MG63 (cell line): ENCODE measurements at places on chromosomes 1 and 21.

- DNase-seq = no peak
Observed at GRCh38 chr1:43968348-43968948, 1.4 kb upstream of the DPH2 start.

GRCh38 chr1:183417772-183418491 is at the start of gene NMNAT2:
NMNAT2 (minus strand) TSS chr1:183418380; CDS start chr1:183418267, 113 bp downstream.
- DNase-seq = peak; percentile 23

- peak; percentile 22 for DNase-seq
Observed at GRCh38 chr21:33478935-33479678, 667 bp downstream of the TMEM50B start.

GRCh38 chr1:18972531-18972930 is 16.1 kb upstream of the IFFO2 start:
- no peak for DNase-seq

DNA sequence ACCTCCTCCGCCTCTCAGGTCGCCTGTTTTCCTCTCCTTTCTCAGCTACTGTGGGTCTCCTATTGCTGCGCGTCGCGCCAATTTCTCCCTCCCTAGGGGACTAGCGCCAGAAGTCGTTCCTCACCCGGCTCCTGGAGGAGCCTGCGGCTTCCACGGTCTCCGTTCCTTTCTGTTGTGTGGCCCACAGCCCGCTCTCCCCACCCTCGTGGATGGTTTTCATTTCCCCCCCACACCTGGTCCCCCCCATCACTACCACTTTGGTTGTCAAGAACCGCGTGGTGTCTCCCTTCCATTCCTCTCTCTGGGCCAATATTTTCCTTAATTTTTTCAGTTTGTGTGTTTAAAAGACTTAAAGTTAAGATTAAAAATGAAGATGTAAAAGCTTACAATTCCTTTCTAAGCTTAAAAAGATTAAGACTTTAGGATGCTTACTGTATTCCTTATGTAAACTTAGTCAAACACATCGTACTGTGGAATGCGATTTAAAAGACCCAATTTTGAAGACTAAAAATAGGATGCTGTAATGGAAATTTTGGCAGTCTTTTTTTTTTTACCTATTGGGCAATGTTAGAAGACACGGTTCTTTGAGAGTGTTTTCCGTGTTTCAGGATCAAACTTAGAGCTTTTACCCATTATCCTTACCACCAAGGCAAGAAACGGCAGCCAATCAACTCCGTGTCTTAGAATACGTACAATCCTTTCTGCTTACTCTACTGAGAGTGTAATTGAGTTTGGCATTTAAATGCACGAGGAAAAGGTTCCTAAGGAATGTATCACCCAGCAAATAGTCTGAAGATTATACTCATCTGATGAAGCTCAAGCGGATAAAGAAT is 773 bp downstream of the CNST start:
- no peak for DNase-seq

DNA sequence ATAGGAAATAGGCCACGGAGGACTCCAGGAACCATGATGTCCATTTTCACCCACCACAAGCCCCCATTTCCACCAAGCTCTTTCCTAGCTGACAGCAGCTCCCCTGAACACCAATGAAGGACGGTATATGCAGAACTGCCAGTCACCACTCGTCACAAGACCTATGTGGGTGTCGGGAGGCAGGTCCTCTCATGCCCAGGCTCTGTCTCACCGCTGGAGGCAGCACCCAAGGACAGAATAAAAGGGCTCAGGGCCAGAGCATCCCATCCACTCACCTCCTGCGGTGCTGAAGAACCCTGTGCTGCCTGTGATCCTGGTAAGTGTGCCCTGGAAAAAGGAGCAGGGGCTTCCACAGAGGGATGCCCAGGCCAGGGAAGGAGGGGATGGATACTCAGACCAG is at the start of gene LCE1F:
TSS of gene LCE1F (plus strand) at position 266 of the 400 bp plus-strand sequence. CDS start 1,232 bp downstream, outside the sequence.
- no peak for DNase-seq

GRCh38 chr1:80214888-80215540 is 1208.5 kb upstream of the ADGRL4 start:
- no peak for DNase-seq

- no peak for DNase-seq
Observed at GRCh38 chr1:224831501-224831900, 98.0 kb upstream of the DNAH14 start.

DNA sequence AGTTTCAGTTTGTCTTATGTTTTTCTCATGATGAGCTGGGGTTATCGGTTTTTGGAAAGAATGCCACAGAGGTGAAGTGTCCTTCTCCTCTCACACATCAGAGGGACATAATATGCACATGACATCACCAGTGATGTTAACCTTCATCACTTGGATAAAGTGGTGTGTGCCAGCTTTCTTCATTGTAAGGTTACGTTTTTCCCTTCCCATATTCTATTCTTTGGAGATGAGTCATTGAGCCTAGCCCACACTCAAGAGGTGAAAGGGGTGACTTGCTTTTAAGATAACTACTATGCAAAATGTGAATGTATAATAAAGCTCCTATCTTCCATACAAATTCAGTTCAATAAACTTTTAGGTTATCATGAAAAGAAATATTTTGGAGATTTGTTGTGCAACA is 36.7 kb upstream of the MAGI3 start:
- DNase-seq = no peak

DNA sequence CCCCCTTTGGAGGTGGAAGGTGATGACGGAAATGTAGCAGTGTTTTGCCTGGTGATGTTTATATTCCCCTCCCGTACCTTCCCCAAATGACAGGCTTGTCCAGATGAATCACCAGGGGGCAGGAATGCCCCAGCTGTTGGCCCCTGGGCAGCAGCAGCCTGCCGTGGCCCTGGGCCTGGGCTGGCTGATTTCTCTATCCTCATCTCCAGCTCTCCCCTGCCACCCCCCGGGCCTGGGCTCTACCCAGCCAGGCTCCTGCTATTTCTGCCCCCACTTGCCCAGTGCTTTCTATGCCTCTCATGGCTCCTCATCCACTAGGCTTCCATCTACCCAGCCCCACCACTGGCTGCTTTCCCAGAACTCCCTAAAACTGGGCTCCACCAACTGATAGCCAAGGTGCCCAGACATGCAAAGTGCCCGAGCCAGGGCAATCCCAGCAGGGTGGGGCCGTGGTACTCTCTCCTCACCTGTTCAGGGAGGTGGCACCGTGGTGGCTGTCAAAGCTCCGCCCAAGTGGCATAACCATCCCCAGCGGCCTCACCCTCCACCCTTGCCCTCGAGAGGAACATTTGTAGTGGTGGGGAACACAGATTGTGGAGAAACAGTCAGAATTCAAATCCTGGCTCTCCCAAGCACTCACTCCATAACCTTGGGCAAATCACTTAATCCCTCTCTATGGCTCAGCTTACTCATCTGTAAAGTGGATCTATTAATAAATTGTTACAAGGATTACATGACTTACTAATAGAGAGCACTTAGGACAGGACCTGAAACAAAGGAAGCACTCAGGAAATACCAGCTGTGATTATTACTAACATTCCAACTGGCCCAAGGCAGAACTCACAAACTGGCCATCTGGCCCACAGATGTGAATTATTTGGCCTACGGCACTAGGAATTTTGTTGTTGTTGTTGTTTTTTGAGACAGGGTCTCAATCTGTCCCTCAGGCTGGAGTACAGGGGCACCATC is 12.8 kb upstream of the ECE1 start:
- DNase-seq = peak; percentile 88

DNA sequence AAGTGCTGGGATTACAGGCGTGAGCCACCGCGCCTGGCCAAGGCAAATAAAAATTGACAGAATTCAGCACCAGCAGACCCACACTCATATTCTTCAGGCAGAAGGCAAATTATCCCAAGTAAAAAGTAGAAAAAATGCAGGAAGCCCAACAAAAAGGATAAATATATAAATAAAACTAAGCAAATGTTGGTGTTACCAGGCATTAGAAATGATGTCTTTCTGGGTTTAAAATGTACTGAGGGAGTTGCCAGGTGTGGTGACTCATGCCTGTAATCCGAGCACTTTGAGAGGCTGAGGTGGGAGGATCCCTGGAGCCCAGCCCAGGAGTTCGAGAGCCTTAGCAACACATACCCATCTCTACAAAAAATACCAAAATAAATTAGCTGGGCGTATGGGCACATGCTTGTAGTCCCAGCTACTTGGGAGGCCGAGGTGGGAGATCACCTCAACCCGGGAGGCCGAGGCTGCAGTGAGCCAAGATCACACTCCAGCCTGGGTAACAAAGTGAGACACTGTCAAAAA is 6.3 kb downstream of the INTS11 start:
- DNase-seq = peak; percentile 95

GRCh38 chr1:218439541-218440295 is 94.6 kb downstream of the TGFB2 start:
- peak; percentile 37 for DNase-seq

- DNase-seq = no peak
Observed at GRCh38 chr1:80926531-80926930, 874.2 kb upstream of the ADGRL2 start.

DNA sequence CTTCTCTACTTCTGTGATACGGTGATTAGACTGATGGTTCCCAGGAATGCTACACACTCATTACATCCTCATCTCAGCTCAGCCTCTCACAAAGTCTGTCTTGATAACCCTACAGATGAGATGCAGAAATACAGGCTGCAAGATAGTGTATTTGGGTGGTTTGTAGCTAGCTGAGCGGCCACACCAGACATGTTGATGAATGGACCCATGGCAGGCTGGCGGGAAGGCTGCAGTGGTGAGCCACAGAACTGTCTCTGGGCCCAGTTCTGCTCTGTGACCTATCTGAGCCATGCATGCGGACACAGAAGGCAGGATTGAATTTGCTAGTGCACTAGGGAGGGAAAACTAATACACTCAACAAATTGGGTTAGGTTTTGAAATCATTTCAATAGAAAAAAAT is 71.9 kb downstream of the LRRN2 start:
- no peak for DNase-seq

- no peak for DNase-seq
Observed at GRCh38 chr1:18481921-18482701, 1.4 kb downstream of the KLHDC7A start.

DNA sequence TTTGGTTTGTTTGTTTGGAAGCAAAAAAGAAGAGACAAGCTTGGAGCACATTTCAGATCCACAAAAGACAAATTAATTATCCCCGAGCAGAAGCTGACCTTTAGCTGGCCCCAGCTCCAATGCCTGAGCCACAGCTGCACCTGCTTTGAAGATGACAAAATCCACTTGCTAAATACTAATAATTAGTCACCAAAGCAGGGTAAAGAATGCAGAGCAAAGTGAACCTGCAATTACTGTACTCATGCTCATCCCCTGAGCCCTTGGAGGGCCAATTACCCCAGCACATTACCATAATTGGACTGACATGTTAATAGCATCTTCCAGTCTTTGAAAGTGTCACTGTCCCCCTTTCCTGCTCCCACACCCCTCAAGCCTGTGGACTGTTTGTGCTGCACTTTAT is 38.2 kb upstream of the KCND3 start:
- DNase-seq = no peak

GRCh38 chr1:24413350-24414163 is at the start of gene STPG1:
STPG1 (minus strand) TSS chr1:24413782; CDS start chr1:24401388, 12,394 bp downstream.
- DNase-seq = peak; percentile 80

DNA sequence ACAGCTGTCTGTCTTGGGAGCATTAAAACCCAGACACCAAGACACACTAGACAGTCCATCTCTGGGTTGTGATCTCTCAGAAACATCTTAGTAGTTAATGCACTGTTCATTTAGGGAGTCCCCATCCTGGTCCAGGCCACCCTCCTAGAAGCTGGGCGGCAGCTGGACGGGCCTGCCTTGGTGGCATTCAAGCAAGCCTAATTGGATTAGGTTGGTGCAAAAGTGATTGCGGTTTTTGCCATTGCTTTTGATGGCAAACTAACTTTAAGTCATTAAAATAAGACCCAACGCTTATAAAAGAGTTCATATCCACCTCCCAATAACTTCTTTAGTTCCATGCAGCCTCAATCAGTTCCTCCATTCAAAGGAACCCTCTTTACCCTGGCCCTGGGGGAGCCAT is 21.7 kb downstream of the ATP5PO start:
- DNase-seq = no peak

GRCh38 chr1:48870596-48870995 is 93.9 kb upstream of the BEND5 start:
- DNase-seq = no peak

DNA sequence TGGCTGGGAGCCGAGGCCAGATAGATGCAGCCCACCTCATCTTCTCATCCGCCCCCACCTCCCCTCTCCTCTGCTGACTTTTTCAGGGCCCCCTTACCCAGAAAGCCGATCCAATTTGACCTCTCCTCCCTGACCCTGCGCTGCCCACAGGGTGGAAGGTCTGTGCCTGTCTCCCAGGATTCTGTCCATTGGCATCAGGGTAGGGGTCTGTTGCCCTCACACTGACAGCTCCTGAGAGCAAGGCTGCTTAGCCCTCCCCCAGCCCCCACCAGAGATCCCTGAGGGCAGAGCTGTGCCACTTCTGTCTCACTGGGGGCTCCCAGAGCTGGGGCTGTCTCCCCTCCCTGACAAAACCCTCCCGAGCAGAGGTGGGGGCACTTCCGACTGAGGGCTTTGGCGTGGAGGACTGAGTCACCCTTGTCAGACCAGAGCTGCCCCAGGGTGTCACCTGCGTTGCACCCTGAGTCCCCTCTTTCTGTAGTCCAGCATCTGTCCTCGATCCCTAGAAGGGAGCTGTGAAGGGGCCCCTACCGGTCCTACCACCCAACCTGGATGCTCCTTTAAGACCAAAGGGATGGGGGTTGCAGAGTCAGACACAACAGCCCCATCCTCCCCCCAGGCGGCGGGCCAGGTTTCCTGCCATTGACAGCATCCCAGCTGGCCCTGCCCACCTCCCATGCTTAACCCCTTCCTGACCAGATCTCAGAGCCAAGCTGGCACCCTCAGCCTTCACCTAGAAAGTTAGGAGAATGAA is 2.4 kb upstream of the FAM110D start:
- DNase-seq = no peak

DNA sequence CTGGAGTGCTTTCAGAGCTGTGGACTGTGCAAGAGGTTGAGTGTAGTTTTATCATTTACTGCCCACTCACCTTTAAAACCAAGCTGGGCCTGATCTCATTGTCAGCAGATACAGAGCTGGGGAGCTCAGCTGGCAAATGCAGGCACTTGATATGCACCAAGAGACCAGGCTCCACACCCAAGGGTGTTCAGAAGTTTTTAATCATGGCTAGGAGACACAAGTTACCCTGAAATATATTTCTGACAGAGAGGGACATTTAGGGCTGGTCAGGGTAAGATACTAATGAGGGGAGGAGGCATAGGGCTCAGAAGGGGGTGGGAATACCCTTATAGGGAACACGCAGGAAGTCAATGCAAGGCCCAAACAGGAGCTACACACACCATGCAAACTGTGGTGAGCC is 153.7 kb downstream of the ELAVL4 start:
- DNase-seq = no peak

DNA sequence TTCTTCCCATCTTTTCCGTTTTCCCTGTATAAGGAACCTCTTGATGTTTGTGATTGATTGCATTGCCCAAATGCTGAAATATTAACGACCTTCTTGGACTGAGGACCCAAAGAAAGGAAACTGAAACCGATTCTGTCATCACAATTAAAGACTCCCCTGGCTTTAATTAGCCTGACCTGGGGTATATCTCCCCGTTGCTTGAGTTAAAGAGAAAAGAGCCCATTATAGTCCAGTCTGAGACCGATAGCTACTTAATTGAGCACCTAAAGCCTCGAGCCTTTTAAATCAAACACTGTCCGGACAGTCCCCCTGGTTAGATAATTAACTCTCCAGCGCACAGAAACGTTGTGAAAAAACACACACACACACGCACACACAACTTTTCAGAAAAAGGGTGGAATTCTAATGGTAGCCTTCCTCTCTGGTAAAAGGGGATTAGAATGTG is 8.0 kb downstream of the LMO4 start:
- DNase-seq = no peak
